ENCODE measurements at places on chromosomes 3 and 15.

DNA sequence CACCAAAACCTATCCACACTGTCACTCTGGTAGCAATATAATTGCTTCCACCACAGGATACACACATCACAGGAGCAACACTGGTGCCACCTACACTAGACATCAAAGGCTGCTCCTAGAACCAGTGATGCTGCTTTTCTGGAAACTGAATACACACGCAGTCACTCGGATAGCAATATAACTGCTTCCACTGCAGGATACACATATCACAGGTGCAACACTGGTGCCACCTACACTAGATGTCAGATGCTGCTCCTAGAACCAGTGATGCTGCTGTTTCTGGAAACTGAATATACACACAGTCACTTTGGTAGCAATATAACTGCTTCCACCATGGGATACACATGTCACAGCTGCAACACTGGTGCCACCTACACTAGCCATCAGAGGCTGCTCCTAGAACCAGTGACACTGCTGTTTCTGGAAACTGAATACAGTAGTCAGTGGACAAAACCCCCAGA, 6.9 kb upstream of the TNFSF10 start:
- no peak for DNase-seq

DNA sequence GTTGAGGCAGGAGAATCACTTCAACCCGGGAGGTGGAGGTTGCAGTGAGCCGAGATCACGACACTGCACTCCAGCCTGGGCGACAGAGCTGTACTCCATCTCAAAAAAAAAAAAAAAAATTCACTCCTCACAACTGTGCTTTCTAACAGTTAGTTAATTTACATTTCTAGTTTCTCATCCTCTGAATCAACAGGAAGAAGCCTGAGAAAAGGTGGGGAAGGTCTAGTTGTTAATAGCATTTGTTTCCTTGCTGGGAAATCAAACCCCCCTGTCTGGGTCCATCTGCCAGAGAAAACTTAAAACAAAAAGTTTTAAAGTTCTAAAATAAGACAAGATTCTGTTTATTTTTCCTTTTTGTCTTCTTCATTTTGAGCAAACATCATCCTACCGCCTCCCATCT, 62.3 kb downstream of the TMEM39A start:
- no peak for DNase-seq

- DNase-seq, result no peak
These were observed 41.5 kb upstream of the MFGE8 start for GRCh38 chr15:88954431-88955277.

GRCh38 chr15:74312445-74313007, 54.9 kb downstream of the CYP11A1 start:
- DNase-seq, result no peak

- no peak for DNase-seq
These were observed 2.9 kb downstream of the HACD3 start for GRCh38 chr15:65533057-65533756.

DNA sequence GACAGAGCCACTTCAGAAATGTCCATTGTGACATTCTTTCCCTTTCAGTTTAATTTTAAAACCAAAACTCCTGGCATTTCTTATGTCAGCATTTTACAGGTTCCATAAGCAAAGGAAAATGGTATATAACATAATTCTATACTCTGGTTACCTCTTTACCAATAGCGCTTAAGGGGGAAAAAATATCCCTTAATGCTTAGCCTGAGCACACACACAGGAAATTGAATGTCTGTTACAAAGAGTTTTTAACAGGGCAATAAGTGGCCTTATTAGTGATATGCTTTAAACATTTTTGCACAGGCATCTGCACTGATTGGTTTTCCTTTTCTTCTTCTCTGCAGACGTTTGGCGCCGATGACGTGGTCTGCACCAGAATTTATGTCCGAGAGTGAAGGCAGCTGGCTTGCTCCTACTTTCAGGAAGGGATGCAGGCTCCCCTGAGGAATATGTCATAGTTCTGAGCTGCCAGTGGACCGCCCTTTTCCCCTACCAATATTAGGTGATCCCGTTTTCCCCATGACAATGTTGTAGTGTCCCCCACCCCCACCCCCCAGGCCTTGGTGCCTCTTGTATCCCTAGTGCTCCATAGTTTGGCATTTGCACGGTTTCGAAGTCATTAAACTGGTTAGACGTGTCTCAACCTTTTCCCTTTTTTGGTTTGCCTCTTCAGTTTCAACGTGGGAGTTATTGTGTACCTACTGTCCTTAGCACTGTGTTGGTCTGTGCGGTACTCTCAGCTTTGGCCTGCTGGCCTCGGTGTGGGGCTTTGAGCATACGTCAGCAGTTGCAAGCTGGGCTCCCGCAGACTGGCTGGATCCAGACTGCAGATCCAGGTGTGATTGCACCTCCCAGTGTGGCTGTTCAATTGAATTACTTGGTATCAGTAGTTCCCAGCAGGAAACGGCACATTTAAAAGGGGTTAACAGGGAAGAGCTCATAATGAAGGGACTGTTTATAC, 7.7 kb downstream of the CRABP1 start:
- DNase-seq, result no peak

DNA sequence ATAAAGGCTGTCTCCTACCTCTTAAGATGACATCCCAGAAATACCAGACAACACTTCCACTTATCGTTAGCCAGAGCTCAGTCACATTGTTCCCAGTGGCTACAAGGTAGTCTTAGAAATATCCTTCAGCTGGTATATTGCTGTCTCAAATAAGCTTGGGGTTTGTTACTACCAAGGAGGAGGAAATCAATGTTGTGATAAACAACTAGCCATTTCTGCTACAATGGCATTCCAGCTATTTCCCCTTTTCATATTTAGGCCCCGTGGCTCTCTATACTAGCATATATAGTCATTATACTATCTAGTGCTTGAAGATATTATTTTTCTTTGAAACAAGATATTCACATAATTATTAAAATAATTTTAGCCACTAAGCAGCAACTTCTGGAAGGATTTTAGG, 56.5 kb downstream of the VPS8 start:
- no peak for DNase-seq

DNA sequence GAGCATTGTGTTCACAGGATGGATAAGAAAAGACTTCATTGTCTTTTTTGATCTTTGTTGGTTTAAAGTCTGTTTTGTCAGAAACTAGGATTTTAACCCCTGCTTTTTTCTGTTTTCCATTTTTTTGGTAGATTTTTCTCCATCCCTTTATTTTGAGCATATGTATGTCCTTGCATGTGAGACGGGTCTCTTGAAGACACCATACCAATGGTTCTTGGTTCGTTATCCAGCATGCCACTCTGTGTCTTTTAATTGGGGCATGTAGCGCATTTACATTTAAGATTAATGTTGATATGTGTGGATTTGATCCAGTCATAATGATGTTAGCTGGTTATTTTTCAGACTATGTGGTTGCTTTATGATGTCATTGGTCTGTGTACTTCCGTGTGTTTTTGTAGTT, 687.0 kb downstream of the NAALADL2 start:
- DNase-seq, result no peak

DNA sequence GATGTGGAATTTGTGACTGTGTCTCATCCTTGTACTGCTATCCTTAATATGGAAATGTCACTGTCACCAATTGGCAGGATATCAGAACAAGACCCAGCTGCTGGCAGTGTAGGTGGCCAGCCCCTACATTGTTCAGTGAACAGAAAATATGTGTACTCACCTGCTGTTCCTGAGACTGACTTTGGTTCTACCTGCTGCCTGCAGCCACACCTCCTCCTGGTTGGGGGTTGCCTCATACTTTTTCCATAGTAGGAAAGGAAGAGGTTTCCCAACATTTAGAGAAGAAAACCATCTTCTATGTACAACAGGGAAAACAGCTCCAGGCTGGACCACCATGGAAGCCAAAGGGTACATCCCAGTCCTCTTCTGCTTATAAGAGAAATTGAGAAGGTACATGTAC, 35.9 kb downstream of the SLC12A1 start:
- no peak for DNase-seq

DNA sequence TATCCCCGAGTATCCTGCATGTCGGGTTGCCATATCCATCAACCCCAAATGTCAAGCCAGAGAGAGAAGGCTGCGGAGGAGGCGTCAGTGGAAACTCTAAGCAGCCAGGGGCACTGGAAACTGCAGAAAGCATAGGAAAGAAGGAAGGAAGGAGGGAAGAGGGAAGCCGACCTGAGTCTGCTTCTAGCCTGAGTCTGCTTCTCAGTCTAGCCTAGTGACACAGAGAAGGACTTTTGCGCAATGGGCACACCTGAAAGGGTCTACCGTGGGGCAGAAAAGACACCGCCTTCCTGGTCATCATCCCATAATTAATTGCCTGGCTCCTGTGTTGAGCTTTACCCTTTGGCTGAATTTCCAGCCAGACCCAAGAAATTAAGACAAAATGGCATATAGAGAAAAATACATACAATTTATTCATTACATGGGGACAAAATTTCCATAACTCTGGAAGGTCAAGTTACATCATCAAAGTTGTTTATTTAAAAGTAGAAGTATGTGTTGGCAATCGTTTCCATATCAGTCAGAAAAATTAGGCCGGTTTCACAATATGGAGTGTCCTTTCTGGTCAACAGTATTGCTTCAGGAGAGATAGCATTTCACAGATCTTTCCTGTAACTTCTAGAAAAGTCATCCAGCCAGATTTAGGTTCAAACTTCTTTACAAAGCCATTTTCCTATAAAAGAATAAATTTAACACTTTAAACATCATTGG, 10.3 kb downstream of the BCL2A1 start:
- DNase-seq, result no peak

- no peak for DNase-seq
These were observed 175.1 kb upstream of the KBTBD8 start for GRCh38 chr3:66823009-66823397.

- DNase-seq, result no peak
These were observed 97.2 kb downstream of the CLDN1 start for GRCh38 chr3:190224863-190225692.

DNA sequence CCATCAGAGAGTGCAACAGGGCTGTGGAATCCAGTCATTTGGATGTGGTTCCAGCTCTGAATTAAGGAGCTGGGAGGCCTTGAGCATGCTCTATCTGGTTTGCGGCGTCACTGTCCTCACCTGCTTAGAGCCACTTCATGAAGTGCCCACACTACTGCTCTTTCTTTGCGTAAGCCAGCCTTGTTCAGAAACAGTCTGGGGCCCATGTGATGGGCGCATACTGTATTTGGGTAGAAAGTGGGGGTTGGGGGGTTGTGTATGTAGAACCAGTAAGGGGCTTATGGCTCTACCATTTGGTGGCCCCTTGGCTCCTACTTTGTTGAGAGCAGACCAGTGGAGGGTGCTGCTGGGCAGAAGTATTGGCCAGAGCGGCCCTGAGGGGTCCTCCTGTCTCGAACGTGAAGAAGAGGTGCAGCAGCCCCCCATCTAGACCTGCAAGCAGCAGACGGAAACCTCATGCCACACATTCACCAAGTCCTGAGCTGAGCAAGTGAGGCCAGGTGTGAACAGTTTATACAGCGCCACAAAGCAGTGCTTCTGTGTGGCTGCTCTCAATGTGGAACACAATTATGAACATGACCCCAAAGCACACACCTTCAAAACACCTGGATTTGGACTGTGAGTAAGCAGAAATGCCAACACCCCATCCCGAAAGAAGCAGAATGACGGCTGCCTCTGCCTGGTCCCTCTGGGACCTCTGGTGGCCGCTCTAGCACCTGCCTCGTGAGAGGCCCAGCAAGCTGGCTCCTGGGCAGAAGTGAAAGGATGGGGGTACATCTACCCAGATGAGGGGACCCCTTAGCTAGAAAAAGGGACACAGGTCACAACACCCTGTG, 26.6 kb downstream of the SRPRB start:
- DNase-seq, result no peak

DNA sequence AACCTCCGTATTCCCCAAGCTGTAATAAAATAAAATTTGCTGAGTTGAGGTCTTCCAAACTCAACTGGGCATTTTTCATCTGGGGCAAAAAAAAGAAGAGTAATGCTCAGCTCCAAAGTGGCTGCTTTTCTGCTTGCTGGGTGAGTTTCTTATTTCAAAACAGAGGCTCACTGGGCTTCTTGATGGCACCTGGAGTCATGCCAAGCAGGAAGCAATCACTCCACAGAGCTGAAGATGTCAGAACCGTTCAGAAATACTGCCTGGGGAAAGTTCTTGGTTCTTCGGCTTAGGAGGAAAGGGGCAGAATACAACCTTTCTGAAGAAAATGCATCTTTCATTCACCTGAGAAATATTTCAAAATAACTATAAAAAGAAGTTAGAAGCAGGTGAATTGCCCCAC, 4.1 kb downstream of the CCR9 start:
- DNase-seq, result no peak

DNA sequence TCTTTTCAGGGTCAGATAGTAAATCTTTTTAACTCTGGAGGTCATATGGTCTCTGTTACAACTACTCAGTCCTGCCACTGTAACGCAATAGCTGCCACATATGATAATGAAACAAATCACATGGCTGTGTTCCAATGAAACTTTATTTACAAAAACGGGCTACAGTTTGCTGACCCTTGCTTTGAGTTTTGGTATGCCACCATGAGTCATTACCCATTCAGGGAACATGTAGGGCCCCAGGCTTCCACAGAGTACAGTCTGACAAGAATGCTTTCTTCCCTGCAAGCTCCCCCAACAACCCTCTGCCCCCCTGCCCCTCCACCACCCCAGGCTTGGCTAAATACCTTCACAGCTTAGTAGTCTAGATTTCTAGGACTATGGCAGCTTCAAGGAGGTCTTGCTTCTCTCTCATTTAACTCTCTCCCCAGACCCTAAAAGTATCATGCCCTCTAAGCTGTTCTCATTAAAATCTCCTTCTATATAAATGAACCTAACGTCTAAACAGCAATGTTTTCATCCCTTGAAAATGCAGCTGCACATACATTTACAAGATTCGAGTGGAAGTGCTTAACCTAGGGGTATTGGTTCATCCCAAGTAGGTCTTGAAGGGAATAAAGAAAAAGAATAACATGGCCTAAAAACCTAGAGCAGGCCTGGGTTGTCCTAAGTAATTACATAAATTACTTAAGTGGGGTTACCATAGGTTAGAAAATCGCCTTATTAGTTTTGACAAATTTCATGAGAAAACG, 117.8 kb upstream of the PRICKLE2 start:
- no peak for DNase-seq

GRCh38 chr3:135172191-135172869, 377.3 kb downstream of the EPHB1 start:
- DNase-seq, result no peak

DNA sequence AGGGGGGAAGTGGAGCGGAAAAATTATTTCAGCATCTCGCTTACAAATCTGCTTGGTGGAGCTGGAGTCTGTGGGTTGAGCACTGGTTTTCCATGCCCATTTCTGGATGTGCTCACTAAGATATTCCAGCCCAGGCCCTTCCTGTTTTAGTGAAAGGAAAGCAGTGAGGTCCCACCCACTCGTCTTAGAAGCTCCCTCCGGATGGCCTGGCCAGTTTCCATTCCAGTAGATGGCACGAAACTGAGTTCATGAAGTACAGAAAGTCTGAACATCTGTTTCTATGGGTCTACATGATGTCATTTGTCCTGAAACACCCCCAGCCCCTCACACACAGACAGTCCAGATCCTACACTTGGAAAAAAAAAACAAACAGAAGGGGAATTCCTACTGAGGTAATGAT, 31.9 kb upstream of the THSD4 start:
- DNase-seq, result no peak

GRCh38 chr3:183252118-183252782, 803 bp upstream of the B3GNT5 start:
- DNase-seq, result no peak

- no peak for DNase-seq
These were observed 133.2 kb downstream of the SLC25A26 start for GRCh38 chr3:66354001-66354400.
